ENCODE measurements at places on chromosomes 5 and 9. TPM values are rescaled to one million over a fixed set of nuclear protein-coding genes. Genes with fewer than 3 reads are reported as not detected.

- DNase-seq = no peak
These were observed 16.0 kb upstream of the AFF4 start for GRCh38 chr5:132979367-132979940.

- DNase-seq = no peak
These were observed 892.6 kb downstream of the TAF11L14 start for GRCh38 chr5:18526792-18527405.

GRCh38 chr5:178285399-178286225 lies 53.0 kb upstream of the PHYKPL start:
- DNase-seq = no peak

DNA sequence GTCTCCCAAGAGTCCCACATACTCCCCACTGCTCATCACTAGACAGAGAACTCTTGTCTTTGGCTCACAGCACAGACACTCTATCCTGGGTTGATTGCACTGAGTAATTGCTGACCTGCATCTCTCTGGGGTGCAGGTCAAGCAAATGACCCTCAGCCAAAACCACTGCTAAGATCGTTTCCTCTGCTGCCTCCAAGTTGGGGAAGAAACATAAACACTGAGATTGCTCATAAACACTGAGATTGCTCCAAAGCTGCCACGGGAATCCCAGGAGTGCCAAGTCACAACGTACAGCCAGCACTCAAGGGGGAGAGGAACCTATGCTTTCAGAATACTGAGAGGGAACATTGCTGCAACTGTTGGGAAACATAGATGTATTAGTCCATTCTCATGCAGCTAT lies 1402.1 kb upstream of the ACO1 start:
- DNase-seq = no peak

DNA sequence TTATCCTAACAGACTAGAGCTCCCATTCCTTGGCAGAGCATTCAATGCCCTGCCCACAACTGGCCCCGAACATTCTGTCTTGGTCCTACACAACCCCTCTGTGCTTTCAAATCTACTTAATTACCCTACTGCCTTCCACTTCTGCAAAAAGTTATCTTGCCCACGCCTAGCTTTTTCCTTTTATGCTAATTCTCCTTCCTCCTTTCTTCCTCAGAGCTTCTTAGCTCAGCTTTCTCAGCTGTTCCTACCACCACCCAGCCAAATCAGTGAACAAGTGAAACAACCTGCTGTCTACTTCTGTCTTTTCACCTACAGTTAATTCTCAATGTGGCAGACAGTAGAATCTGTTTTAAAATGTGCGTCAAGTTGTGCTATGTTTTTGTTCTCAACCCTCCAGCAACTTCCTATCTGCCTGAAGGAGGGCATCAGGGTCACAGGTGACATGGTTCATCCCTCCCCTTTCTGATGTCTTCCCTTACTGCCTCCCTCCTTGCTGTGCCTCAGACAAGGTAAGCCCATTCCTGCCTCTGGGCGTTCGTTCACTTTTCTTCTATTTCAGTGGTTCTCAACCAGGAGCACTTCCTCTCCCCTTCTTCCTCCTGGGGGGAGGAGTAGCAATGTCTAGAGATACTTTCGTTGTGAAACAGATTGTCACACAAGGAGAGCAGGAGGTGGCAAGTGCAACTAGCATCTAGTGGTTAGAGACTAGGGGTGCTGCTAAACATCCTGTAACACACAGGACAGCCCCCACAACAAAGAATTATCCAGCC lies 1.3 kb upstream of the REEP5 start:
- DNase-seq = no peak

DNA sequence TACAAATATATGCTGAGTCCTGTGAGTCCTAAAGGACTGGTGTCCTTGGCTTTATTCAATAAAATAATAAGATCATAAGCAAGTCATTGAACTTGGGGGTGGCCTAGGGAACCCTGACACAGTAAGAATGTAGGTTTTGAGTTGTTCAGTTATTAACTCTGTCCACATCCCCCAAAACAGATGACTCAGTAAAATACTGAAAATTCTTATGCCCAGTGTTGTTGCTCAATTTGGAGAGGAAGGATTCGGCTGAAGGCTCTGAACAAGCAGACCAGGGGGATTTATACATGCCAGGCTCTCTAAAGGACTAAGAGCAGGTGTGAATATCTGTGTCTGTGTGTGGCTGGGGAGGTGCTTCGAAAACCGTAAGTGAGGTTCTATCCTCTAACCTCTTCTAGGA lies 173.7 kb downstream of the RMI1 start:
- DNase-seq = no peak

GRCh38 chr9:117164512-117164911 lies 250.3 kb downstream of the ASTN2 start:
- no peak for DNase-seq

DNA sequence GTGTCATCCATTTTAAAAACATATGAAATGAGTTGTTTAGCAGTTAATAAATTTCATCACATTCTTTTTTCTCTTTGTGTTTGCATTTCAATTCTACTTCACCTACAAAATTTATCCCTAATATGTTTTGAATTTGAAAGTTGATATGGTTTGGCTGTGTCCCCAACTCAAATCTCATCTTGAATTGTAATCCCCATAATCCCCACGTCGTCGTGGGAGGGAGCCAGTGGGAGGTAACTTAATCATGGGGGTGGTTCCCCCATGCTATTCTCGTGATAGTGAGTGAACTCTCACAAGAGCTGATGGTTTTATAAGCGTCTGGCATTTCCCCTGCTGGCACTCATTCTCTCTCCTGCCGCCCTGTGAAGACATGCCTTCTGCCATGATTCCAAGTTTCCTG lies 200.1 kb downstream of the EPB41L4A start:
- DNase-seq = no peak

- no peak for DNase-seq
These were observed 189.4 kb downstream of the CCDC192 start for GRCh38 chr5:127892467-127893207.

DNA sequence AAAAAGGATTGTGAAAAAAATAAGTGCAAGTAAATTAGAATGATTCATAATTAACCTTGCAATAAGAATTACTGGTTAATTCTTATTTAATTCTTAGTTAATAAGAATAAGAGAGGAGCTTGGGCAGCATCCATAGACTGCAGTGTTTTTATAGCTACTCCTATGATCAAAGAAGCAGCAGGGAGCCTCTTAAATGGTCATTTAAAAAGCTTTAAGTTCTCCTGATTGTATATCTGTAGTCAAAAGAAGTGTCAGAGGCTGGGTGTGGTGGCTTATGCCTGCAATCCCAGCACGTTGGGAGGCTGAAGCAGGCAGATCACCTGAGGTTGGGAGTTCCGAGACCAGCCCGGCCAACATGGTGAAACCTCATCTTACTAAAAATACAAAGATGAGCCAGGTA lies 14.4 kb downstream of the ACER2 start:
- DNase-seq = no peak

CTSL gene
- 164 TPM for polyA plus RNA-seq

PCDHGA11 gene
- polyA plus RNA-seq = 4.7 TPM
